ENCODE measurements at places on chromosomes 2 and 18.

DNA sequence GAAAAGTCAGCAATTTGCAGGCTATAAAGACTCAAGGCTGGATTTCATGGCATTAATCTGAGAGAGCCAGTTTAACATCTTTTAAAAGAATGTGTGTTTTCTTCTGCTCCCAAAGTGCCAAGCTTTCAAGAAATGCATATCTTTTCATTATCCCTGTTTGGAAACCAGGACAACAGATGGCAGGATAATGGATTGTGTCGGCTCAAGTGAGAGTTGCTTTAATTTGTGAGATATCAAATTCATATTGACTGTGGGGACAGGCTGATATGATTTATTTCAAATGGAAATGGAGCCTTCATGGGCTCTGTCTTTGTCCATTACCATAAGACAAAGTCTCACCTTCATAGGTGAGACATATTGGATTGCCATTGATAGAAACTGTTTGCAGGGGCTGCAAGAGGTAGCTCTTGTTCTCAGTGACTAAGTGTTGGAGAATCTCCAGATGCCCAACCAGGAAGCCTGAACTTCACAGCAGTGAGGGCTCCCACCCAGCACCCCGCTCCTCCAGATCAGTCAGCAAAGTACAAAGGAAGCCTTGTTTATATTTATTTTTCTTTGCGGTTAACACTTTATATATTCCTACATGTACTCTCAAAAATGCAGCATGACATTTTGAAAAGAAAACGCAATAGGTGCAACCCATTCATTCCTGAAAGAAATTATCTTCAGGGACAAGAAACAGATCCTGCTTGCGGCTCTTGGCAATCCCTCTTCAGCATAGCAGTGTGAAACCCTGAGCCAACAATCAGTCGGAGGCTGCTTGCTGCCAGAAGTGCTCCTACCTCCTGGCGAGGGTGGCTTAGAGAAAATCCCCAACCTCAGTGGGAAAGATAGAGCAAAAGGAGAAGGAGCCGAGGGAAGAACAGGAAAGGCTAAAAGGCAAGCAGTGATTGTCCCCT is 65.8 kb upstream of the ATL2 start:
- DNase-seq: no peak

DNA sequence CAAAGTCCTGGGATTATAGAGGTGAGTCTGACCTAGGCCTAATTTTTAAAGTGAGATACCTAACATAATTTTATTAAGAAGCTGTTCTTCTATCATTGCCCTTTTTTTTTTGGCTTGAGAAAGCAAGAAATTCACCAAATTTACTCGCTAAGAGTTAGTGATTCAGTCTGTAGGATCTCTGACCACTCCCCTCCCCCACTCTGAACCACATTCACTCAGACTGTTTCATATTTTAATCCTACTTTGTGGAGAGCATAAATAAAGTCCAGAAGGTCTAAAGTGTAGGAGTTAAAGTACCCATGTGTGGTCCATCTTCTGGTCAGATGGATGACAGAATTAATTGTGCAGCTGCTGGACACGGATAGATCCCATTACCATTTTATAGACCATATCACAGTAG is 115.8 kb upstream of the MGAT5 start:
- no peak for DNase-seq

DNA sequence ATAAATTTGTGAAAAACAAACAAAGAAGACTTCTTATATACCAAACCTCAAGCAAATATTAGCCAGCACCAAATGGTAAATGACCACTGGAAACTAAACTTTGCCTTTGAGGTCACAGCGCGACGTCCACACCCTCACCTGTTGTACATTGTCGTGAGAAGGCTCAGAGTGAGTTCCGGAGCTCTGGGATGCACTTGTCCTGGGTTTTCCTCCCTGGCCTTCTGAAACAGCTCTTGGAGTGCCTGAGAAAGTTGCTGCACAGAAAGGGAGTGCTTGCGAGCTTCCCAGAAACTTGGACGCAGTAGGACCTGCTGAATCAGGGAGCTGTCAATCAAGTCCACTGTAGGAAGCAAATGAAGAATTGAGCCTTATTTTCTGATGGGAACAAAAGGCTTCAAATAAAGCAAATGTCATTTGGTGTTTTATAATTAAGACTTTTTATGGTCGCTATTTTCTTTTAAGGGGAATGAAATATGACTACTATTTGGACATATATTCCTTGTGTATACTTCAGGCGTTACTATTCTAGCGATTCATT is 11.0 kb downstream of the DYTN start:
- no peak for DNase-seq

DNA sequence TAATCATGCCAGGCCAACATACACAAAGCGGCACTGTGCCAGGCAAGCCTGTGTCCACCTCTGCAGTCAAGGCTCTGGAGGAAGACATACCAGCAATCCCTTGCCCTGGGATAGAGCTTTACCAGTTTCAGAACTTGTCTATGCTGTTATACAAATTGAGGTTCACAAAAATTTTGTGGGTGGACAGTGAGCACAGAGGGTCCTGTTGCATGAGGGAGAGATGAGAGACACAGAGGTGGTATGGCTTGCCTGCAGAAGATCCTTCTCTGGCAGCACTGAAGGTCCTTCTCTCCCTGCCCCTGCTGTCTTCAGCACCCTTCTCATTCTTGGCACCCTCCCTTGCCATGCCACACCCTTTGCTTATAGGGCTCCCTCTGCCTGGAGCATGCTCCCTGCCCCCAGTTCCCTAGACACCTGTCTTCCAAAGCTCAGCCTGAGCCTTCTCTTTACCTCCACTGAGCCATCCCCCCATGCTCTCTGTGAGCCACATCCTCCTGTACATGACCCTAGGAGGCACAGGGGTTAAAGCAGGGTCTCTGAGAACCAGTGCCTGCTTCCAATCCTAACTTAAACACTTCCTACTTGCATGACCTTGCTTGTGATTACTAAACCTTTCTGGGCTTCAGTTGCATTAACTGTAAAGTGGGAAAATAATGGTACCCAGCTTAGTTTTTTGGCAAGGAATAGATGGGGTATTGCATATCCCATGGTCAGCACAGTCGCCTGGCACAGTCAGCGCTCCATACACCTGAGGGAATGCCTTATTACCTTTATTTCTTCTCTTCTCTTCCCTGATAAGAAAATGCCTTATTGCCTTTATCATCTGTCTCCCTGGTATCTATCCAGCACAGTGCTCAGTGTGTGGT is 857 bp downstream of the FABP1 start:
- DNase-seq: no peak

DNA sequence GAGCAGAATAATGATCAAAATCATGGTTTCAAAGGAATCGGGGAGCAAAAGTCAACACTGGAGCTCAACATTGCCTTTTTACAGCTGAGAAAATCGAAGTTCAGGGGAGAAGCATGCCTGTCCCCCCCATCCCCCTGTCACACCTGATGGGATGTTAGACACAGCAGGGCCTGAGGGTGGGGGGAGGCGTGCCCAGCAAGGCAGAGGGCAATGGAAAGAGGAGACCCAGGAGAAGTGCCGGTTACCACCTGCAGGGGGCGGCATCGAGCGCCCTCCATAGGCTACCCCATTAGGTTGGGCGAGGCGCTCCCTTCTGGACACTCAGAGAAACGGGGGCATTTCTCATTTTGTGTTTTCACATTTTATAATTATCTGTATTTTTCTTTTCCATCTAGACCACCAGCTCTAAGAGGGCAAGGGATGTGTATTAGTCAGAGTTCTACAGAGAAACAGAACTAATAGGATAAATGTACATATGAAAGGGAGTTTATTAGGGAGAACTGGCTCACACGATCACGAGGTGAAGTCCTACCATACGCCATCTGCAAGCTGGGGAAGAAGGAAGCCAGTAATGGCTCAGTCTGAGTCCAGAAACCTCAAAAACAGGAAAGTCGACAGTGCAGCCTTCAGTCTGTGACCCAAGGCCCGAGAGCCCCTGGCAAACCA is 271.3 kb downstream of the LRATD1 start:
- peak; percentile 18 for DNase-seq

- DNase-seq: no peak
Observed at GRCh38 chr18:46152436-46152807, 48.2 kb downstream of the HAUS1 start.

DNA sequence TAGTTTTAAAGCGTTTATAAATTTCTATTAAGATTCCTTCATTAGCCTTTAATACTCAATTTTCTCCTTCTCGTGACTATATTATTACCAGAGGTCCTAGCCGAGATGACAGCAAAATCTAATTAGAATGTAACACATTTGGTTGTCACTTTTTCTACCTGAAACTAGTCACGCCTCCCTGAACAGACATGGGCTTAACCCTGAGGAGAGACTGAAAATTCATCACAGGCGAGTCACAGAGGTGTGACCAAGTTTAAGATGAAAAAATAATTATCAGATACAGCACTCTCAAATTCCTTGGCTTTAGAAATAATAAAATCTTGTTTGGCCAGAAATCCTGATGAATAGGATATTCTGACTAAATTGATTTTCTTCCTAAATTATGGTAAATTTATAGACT is 834.4 kb upstream of the SLC39A10 start:
- no peak for DNase-seq

- DNase-seq: no peak
Observed at GRCh38 chr18:23341383-23341782, 111.7 kb upstream of the RIOK3 start.

- no peak for DNase-seq
Observed at GRCh38 chr18:76565238-76566173, 70.5 kb upstream of the ZNF516 start.

DNA sequence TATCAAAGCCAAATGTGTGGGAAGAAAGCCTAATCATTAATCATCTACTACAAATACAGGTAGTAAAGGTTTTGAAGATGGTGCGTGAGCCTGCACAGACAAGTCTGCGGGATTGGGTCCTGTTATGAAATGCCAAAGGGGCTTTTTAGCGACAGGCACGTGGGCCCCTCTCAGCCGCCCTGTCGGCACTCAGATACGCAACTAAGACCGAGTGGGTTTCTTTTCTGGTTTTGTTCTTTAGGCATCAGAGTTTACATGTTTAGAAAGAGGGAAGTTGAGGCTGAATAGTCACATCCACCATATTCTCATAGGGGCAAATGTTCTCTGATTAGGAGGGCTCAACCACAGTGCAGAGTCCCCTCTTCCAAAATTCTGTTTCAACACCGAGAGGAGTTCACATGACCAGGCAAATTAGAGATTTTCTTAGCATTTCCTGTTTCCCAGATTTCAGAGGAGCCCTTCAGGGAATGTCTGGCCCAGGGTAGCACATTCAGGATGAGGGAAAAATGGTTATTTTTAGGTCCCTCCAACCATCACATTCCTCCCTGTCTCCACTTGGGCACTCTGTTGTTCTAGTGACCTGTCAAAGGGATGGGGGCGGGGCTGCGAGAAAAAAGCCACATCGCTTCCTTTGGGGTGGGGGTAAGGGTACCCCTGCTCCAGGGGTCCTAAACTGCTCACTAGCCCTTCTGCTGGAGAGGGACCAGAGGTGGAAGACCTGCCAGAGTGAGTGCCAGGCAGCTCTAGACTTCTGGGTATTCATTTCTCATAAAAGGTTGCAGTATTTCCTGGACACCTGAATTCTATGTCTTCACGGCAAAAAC is 159.2 kb downstream of the BCL2 start:
- no peak for DNase-seq

DNA sequence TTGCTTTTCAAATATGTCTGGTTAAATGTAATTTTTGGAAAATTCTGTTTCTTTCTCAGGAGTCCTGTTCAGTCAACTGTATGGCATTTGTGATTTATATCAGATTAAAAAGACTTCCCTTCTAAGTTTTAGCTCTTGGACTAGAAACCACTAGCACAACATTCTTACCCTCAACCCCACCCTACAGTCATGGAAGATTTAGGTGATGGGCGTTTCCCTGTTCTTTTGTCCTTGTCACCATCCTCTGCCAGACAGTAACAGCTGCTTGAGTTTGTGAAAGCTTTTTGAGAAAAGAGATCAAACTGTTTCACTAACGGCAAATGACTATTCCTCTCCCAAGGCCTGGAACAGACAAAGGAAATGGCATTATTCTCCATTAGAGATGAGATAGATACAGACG is 31.8 kb downstream of the SERPINB5 start:
- DNase-seq: no peak

All from stimulated activated CD8-positive, alpha-beta memory T cell treated with anti-CD3 and anti-CD28 coated beads, Interleukin-7, amount 100 ng/mL, for 48 hours (primary cell).